ENCODE measurements at places on chromosomes 11 and 22.

- DNase-seq, result no peak
Observed at GRCh38 chr22:17588606-17589005, 25.3 kb downstream of the SLC25A18 start.

DNA sequence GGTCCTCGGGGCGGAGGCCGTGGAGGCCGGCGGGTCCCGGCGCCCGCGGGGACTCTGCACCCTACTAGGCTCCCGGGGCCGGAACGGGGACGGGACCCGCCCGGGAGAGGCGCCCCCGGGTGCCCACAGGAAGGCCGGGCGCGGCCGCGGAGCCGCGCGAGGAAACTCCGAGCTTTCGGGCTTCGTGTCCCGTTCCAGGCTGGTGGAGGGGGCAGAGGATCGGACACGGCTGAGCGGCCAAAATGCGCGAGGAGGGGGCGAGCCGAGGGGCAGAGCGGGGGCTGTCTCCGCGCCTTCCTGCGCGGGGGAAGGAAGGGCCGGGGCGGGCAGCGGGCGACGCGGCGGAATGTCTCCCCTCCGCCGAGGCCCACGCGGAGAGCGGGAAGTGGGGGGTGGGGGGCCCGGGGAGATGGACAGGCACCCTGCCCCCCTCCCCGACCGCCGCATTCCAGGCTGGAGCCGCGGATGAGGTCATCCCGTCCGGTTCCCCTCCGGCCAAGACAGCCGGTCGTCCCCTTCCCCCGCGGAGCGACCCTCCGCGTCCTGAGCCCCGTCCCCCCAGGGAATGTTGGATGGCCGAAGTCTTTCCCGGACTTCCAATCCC is 430 bp downstream of the CDC42EP1 start:
- DNase-seq, result no peak

DNA sequence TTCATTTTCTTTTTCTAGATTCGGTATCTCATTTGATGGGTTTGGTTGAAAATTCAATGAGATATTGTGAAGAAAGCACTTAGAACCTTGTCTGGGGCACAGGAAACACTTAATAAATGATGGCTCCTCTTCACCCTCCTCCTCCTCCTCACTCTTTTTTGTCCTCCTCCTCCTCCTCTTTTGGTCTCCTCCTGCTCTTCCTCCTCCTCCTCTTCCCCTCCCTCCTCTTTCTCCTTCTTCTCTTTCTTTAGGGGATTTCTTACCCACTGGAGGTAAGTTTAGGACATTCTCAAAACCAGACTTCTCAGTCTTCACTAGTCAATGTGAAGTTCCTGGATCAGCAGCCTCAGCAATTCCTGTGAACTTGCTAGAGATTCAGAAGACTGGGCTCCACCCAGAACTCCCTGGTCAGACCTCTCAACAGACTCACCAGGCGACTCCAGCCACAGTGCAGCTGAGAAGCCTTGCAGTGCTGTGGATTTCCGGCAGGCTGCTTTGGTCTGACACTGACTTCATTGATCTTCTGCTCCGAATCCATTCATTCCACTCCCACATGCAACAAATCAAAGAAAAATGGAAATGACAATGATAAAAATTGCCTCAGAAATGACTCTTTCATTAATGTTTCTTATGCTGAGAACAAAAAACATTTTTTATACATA is 368.6 kb upstream of the B3GAT1 start:
- DNase-seq, result no peak

GRCh38 chr22:44760476-44760875 is 8.1 kb downstream of the ARHGAP8 start:
- no peak for DNase-seq

GRCh38 chr11:93801366-93801765 is 17.3 kb downstream of the MED17 start:
- no peak for DNase-seq

GRCh38 chr11:125373426-125374391 is 122.4 kb downstream of the FEZ1 start:
- DNase-seq, result no peak

DNA sequence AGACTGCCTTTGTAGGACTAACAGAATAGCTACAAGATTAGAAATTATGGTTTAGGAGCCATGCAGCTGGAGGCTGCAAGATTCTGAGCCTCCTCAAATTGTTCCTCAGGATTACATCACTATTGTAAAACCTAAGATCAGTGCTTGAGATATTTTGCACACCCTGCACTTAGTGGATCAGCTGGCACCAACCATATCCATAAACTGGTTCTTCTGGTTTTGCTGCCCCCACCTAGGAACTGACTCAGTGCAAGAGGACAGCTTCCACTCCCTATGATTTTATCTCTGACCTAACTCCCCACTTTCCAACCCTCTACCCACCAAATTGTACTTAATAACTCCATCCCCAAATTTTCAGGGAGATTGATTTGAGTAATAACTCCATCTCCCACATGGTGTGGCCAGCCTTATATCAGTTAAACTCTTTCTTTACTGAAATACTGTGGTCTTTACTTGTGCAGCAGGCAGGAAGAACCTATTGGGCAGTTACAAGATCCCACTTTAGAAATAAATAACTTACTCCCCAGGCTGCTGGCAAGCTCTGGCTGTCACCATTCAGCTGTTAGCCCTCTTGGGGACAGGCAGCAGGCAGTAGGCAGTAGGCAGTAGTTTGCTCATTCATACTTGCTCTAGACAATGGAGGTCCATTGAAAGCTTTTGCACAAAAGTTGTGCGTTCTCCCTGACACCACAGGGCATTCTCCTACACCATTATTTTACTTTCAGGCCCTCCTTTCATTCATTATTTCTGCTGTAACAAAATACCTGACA is 119.0 kb downstream of the SLC17A6 start:
- no peak for DNase-seq

DNA sequence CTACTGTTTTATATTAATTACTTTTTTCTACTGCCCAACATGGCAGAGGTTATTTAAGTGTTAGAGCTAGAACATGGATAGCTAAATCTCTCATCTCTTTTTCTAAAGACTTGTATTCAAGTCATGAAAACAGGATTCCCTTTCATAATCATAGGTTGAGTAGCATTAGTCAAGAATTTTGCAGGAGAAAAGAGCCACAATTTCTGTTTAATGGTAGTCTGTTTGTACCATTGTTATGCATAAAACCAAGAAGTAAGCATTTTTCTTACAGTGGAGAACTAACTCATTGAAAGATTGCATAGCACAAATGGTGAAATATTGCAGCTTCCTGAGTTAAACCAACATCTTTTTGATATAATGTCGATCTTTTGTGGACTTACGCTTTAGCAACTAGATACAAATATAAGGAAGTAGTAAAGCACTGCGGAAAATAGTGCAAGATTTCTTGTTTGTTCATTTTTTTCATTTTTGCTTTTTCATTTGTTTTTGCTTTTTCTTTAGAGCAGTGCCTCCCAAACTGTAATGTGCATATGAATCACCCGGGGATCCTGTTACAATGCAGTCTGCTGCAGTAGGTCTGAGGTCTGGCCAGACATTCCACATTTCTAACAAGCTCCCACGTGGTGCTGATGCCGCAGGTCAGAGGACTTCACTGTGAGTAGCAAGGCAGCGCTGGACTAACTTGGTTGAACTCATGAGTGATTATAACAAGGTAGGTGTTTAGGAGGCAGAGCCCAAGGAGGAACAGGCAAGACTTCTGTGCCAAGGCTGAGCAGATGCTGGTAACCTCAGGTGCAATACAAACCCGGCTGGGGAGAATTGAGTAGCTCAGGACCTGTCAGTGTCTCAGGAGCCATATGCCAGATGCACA is 4.6 kb downstream of the ETS1 start:
- DNase-seq, result no peak

DNA sequence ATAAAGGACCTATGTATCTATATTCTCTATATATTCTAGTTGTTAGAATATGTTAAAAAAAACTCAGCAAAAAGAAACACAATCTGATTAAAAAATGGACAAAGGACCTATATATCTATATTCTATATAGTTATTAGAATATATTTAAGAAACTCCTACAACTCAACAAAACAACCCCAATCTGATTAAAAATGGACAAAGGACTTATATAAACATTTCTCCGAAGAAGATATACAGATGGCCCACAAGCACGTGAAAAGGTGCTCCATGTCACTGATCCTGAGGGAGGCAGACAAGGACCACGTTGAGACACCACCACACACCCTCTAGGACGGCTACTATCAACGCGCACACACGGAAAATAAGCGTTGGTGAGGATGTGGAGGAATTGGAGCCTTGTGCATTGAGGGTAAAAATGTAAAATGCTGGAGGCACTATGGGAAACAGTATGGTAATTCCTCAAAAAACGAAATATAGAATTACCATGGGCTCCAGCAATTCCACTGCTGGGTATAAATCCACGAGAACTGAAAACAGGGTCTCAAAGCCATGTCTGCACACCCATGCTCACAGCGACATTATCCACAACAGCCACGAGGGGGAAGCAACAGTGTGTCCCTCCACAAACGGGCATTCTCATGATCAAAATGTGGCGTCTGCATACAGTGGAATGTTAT is 22.7 kb downstream of the YPEL1 start:
- DNase-seq, result peak; percentile 68

DNA sequence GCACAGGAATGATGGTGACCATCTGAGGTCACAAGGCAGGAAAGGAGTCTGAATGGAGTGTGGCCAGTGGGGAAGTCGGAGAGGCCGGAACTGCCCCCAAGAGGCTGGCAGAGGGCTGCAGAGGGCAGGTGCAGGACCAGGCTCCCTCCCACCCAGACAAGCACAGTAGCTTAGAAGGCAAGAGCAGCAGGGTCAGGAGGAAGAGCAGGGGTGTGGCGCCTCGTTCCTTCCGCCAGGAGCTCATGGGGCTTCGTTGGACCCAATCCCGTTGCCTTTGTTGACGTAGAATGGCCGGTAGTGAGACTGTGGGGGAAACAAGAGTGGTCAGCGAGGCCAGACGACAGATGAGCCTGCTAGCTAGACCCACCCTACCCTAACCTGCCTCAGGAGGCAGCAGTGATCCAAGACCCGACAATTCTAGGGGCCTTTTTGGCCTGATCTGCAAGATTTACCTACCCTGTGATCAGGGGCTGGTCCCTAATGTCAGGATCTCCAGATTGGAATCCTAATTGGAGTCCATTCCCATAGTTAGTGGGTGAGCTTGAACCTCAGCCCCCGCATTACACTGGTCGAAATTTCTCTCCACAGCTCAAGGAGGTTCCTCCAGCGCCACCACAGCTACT is 25.6 kb downstream of the TRIM29 start:
- no peak for DNase-seq

GRCh38 chr11:109934151-109934550 is 159.0 kb upstream of the ZC3H12C start:
- DNase-seq, result no peak

GRCh38 chr11:122071709-122072202 is 44.3 kb downstream of the BLID start:
- DNase-seq, result no peak

DNA sequence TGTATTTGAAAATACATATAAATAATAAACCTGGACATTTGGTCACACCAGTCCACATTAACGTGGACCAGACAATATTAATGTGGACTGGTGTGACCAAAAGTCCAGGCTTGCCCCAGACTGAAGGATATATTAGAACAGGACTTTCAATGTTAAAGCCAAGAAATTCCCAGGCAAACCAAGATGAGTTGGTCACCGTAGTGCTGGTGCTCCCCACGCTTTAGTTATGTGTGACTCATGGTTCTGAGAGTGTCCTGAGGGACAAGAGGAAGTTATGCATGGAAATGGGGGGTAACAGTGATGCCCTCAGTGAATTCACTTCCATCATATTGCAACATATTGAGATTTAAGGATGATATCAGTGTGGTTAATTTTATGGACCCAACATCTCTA is 31.4 kb downstream of the POU2AF1 start:
- DNase-seq, result no peak

All from activated CD4-positive, alpha-beta T cell treated with anti-CD3 and anti-CD28 coated beads, Interleukin-2, amount 50 U/mL, for 48 hours (primary cell).